ENCODE measurements at places on chromosomes 1 and 21. TPM values are rescaled to one million over a fixed set of nuclear protein-coding genes. Genes with fewer than 3 reads are reported as not detected.

ITPKB gene
- 4.0 TPM for total RNA-seq

SLC5A9 gene
- 0.22 TPM for total RNA-seq

C1orf94 gene
- 1.9 TPM for total RNA-seq

KRTAP19-8 gene
- not detected for total RNA-seq

CELA3B gene
- not detected for total RNA-seq

AMY1A gene
- not detected for total RNA-seq

PROX1 gene
- total RNA-seq, result 0.83 TPM

CFAP107 gene
- total RNA-seq, result not detected

MEX3A gene
- total RNA-seq, result 64.6 TPM

SFT2D2 gene
- total RNA-seq, result 28.4 TPM

DNA sequence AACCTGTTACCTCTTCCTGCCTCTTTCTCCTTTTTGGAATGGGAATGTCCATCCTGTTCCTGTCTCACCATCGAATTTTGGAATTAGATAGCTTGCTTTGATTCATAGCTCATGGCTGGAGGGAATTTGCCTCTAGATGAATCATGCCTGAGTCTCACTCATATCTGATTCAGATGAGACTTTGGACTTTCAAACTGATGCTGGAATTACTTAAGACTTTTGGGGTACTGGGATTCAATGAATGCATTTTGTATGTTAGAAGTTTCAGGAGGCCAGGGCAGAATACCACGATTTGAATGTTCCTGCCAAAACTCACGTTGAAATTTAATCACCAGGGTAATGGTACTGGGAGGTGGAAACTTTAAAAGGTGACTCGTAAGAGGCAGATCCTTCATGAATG, 132.4 kb downstream of the DSCAM start:
- no peak for DNase-seq

DNA sequence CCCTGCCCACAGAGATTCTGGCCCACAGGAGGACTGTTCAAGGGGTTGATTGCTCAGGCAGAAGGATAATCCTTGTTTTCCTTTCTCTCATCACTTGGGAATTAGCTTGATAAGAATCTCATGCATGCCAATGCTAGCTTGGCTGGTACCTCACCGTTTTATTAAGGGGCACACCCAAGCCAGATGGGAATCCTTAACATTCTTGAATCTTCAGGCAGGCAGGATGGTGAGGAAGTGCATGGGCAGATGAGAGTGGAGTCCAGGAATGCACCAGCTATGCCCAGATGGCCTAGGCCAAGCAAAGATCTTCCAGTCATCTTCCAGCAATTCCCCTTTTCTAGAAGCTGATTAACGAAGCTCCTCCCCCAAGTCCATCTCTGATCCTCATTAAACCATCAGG, 4.1 kb upstream of the LCE7A start:
- DNase-seq, result no peak

- DNase-seq, result peak; percentile 10
These were observed 130.5 kb downstream of the RHOU start for GRCh38 chr1:228865627-228866330.

GRCh38 chr1:24929398-24930259, 447 bp downstream of the RUNX3 start:
- DNase-seq, result no peak

DNA sequence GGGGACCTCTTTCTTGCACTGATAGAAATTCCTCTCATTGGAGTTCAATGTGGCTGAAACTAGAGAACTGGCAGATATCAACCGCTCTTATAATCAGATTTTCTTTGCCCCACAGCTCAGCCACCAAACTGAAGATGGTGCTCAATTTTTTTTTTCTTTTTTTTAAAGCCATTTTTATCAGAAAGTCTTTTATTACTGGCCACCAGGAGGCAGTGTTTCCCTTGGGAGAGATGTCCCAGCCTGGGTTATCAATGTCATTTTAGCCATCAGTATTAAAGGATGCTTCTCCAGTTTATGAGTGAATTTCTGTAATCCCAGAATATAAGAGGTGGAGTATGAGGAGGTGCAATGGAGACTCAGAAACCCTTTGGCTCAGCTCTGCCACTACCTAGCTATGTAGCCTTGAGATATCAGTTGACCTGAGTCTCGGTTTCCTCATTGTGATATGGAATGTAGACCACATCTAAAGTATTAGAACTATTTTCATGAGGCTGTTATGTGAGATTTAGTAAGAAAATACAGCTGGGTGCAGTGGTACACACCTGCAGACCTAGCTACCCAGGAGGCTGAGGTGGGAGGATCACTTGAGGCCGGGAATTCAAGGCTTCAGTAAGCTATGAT, 27.6 kb downstream of the CD244 start:
- no peak for DNase-seq

GRCh38 chr1:223524930-223525451, 131.8 kb downstream of the CCDC185 start:
- no peak for DNase-seq

DNA sequence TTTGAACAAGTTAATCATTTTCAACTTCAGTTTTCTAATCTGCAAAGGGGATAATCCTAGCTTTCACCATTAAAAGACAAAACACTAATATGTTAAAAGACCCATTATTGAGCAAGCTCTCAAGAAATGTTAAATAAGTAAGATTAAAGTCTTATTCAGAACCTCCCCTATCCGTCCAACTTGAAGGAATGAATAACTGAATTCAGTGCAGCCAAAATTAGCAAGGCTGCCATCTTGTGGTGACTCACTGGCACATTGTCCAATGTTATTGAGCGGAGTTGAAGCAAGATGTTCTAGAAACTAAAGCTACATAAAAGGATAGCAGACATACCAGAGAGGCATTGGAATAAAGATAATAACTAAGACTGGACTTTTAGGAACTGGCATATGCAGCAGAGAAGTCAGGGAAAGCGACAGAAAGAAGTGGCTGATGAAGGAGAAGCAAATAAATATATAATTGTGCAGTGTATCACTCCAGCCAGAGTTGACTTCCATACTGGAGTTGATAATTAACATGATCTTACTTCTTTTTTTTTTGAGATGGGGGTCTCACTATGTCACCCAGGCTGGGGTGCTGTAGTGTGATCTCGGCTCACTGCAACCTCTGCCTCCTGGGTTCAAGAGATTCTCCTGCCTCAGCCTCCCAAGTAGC, 8.2 kb upstream of the CAP1 start:
- peak; percentile 33 for DNase-seq

DNA sequence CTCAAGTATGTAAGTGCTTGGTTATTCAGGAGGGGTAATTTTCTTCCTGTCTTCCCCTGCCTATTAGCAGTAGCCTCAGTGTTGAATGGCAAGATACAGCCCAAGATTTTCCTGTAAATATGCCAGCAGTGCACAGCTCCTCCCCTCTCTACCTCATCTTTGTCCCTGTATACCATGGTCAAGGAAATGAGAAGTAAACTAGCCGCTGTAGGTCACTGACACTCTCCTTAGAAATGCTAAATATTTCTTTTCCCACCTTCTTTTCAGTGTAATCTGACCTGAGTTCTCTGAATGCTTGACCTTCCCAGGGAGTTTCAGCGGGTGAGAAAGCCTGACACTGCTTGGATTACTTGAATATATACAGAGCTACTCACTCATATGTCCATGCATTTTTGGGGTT, 84.1 kb upstream of the ZNF326 start:
- DNase-seq, result peak; percentile 60

DNA sequence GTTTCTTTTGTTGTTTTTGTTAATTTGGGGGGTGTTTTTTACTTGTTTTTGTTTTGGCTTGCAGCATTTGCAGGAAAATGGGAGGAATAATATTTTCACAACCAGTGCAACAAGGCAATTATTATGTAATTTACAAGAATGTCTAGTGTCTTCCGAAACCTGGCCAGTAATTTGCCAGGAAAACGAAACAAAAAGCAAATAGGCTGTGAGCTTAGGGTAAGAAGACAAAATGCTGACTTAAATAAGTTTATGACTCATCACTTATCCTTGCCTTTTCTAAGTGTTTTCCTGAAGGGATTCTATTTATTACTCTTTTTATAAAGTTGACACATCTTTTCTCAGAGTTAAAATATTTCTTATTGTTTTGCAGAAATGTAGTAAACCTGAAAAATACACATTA, 49.8 kb downstream of the KCNT2 start:
- DNase-seq, result no peak

DNA sequence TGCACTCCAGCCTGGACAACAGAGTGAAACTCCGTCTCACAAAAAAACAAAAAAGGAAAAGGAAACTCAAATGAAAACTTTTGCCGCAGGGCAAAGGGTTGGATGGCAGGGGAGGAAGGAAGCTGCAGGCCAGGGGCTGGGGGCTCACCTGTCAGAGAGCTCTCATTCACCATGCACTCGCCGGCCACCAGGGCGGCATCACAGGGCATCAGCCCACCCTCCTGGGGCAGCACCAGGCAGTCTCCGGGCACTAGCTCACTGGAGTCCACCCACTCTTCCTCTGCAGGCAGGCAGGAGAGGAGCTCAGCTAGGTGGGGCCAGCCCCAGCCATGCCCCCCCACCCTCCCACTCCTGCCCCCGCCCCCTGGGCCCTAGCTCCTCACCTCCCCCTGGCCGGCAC, 11.9 kb downstream of the ATP13A2 start:
- DNase-seq, result no peak

DNA sequence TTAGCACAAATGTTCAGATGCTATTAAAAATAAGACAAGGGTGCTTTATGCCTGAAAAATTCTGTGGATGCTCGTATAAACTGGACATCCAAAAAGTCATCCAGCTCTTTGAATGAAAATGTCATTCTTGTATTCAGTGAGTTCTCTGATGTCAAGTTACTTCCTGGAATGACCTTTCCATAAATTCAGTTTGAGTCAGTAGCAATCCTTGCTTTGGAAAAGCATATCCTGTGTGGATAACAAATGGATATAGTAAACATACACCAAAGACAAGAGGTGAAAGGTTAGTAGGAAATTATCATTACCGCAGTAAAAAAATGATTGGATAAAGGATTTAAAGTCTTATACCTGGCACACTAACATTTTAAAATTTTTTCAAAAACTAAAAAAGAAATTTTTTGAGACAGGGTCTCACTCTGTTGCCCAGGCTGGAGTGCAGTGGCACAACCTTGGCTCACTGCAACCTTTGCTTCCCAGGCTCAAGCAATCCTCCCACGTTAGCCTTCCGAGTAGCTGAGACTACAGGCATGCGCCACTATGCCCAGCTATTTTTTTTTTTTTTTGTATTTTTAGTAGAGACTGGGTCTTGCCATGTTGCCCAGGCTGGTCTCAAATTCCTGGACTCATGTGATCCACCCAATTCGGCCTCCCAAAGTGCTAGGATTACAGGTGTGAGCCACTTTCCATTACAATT, 10.8 kb upstream of the LAMC1 start:
- DNase-seq, result no peak

DNA sequence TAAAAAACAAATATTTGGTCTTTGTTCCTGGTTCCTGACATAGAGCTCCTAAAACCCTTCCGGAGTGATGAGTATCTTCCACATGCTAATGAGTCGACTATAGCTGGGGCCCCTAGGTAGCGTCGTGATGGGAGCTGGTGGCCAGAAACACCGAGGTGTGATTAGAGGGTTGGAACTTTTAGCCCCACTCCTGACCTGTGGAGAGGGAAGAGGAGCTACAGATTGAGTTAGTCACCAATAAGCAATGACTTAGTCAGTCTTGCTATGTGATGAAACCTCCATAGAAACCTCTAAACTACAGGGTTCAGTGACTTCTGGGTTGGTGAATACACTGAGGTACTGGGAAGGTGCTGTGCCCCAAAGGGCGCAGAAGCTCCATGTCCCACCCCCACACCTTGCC, 30.1 kb upstream of the PLD5 start:
- no peak for DNase-seq

DNA sequence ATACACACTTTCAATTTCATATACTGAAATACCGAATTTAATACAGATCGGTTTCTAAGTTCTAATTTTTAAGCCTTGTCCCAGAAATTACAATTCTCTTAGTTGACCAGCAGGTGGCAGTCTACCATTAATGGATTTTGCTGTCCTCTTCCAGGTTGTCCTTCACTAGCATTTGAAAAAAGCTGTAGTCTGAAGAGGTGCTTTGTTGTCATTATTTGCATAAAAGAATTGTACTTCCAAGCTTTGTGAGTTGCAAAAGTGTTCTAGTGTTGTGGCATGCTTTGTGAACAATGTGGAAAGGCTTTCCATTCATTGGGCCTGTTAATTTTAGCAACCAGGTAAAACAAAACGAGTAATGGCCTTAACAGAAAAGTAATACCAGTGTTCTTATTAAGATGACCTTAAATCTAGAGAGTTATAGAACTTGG, 193.6 kb downstream of the RPS6KC1 start:
- no peak for DNase-seq

GRCh38 chr1:19113697-19114092, 96.4 kb downstream of the UBR4 start:
- peak; percentile 34 for DNase-seq

DNA sequence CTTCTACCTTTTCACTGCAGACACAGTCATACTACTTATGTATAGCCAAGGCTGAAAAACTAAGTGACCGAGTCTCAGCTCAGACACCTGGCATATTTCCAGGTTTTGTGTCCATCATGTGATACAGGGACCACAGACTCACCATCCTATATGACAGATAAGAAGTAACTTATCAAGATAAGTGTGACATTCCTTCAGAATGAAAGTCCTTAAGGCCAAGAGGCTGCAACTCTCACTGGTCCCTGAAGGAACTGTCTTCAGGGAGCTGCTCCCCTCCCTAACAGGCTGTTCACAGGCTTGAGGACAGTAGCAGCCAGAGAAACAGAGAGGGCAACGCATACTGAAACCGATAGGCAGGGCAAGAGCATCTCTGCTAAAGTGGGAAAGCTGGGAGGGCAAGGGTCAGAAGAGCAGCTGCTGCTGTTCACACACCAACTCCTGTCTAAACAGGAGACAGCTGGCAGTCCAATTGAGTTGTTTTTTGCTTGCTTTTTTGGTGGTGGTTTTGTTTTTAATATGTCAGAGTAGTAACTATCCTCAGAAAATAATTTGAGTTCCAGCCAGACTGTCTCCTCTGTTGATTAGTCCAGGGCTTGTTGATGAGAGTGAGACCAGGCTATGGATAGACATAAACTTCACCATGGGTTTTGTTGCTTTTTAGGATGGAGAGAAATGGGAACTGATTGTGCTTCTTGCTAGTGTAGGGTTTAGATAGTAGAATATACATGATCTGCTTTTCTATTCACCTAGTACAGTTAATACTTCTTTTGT, 67.7 kb downstream of the MACF1 start:
- DNase-seq, result no peak

DNA sequence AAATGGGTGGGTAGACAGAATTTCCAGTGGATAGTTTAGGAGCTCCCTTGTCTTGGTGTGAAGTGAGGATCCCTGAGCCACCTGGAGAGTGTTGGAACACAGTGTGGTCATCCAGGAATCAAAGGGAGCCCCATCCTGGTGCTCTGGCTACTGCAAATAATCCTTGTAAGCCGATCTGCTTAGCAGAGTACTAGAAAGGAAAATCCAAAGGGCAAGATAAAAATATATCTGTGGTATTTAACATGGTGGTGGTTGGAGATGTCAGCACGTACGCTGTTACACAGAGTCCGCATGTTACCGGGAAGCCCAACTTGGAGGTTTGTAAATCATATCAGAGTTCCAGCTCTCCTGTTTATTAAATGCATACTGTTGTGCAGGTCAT, 39.0 kb downstream of the VANGL1 start:
- no peak for DNase-seq

- no peak for DNase-seq
These were observed 58.2 kb downstream of the WLS start for GRCh38 chr1:68173936-68174737.

GRCh38 chr1:51009381-51009780, 39.3 kb downstream of the CDKN2C start:
- no peak for DNase-seq

- DNase-seq, result no peak
These were observed 147.7 kb upstream of the ARHGEF16 start for GRCh38 chr1:3306583-3307291.

GRCh38 chr1:157575744-157576143, 22.1 kb downstream of the FCRL4 start:
- DNase-seq, result no peak

GRCh38 chr1:23624440-23624839, 65.1 kb upstream of the ID3 start:
- no peak for DNase-seq
